Breast epithelium (tissue), 4 donors: ENCODE measurements at places on chromosomes 1 and 21. TPM values are rescaled to one million over a fixed set of nuclear protein-coding genes. Genes with fewer than 3 reads are reported as not detected.

The LAMC1 gene
- total RNA-seq: 679 TPM

DNA sequence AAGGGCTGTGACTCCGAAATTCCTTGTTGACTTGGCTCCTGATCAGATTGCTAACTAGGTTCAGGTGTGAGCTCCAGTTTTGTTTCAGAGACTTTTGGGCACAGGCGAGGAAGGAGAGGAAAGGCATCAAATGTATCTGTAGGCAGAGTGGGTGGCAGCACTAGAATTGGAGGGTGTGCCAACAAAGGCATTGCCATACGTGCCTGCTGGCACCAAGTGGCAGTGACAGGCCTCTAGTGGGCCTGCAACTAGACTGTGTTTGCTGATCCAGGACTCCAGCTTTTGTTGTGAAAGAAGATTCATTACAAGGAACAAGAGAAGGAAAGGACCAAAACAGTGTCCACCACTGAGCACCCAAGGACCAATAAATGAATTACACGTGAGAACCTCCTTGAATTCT, 79.5 kb downstream of the TM2D1 start:
- DNase-seq: no peak

DNA sequence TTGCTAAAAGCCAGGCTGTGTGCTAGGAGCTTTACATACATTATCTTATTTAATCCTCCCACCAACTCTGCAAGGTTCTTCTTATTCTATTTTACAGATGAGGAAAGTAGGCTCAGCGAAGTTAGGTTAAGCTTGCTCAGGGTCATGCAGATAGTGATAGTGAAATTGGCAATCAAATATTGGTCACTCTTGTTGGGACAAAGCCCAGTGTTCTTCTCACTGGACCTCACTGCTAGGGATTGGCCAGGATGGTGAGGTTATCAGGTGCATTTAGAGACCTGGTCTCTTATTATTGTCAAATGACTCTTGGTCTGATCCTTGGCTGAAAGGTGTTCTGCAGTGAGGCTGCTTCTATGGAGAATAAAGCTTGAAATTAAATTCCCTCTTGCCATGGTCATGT, 145.1 kb downstream of the CNIH3 start:
- DNase-seq: no peak

The RAB3B gene
- total RNA-seq: not detected

- no peak for DNase-seq
Observed at GRCh38 chr1:51643362-51643761, 26.5 kb downstream of the OSBPL9 start.

The CELSR2 gene
- 13.8 TPM for total RNA-seq

DNA sequence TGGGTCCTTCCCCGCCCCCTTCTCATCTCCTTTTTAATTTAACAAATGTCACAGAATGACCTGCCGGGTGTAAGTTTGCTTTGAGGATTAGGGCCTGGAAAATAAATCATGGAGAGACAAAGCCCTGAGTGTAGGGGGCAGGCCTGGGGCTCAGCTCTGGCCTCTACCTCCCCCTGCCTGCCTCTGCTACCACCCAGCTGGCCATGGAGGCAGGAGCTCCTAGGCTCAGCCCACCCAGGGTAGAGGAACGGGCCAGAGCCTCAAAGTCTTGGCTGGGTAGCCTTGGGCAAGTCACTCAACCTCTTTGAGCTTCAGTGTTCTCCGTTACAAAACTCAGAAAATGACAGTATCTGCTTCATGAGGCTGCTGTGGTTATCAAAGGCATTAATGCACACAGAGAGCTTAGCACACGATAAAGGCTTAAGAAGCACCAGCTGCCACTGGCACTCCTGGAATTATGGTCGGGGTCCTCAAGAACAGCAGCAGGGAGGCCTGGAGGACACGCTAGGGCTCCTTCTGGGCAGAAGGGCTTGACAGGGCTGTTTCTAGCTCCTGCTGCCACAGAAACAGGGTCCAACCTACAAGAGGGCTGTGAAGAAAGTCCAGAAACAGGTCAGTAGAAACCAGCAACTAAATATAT, 39.0 kb downstream of the LRP8 start:
- no peak for DNase-seq

DNA sequence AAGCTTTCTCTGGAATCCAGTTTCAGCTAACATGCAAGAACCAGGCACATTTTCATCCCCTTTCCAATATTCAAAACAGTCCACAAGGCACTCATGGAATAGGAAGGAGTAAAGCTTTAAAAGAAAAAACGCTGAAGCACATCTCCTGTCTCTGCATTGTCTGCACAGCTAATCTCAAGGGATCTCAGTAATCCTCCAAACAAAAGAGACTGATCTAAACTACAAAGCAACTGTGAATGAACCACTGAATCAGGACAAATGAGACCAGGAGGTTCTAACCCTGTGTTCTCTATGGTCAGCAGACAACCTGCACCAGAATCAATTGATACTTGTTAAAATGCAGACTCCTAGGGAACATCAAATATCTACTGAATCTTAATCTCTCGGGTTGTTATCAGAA, 399.0 kb downstream of the HHAT start:
- no peak for DNase-seq

The AQP10 gene
- total RNA-seq: not detected

GRCh38 chr1:215007880-215008279, 74.7 kb upstream of the KCNK2 start:
- DNase-seq: no peak

- no peak for DNase-seq
Observed at GRCh38 chr1:180489313-180489712, 13.1 kb downstream of the ACBD6 start.

The RABIF gene
- total RNA-seq: 4.8 TPM

DNA sequence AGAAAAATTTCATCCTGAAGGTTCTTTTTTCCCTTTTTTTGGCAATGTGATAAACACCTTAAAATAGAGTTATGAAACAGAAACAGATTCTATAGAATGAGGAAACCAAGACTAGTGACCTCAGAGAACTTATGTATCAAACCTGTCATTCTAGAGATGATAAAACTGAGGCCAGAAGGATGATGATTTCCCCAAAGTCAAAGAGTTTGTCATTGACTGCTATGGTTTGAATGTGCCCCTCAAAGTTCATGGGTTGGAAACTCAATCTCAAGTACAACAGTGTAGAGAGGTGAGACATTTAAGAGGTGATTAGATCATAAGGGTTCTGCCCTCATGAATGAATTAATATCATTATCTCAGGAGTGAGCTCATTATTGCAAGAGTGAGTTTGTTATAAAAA, 13.7 kb upstream of the BEND5 start:
- DNase-seq: no peak

The CELA2A gene
- total RNA-seq: not detected

GRCh38 chr1:61270761-61271411, 188.5 kb downstream of the NFIA start:
- DNase-seq: no peak

DNA sequence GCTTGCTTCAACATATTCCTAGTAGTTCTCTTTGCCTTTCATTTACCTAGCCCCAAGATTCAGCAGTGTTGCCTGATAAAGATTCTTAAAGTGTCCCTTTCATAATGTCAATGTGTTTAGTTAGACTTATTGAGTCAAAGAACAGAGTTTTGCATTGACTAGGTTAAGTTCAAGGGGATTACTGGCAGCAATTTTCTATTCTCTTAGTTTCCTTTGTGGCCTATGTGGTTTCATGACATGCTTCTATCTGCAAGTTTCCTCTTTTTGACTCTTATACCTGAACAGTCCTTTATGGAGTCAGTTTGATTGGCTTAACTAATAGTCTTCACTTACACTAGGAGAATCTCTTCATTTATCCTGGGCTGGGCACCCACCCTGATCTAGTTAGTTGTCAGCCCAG, 151.3 kb downstream of the ADGRL4 start:
- DNase-seq: no peak

GRCh38 chr1:61332196-61332753, 249.9 kb downstream of the NFIA start:
- no peak for DNase-seq

- DNase-seq: no peak
Observed at GRCh38 chr1:112686417-112686816, 12.0 kb downstream of the MOV10 start.

The RAB25 gene
- total RNA-seq: 68.6 TPM

The SAMD11 gene
- total RNA-seq: 0.16 TPM

The SV2A gene
- 0.32 TPM for total RNA-seq

The TNFRSF4 gene
- total RNA-seq: 1.6 TPM

GRCh38 chr1:229762891-229763290, 136.8 kb downstream of the URB2 start:
- no peak for DNase-seq

The RORC gene
- total RNA-seq: 7.8 TPM

GRCh38 chr1:227174164-227174563, 144.1 kb downstream of the CDC42BPA start:
- no peak for DNase-seq

The FHAD1 gene
- total RNA-seq: 2.3 TPM

- DNase-seq: peak; percentile 71
Observed at GRCh38 chr1:19010503-19010902, 54.0 kb upstream of the IFFO2 start.

The BGLAP gene
- 2.9 TPM for total RNA-seq

DNA sequence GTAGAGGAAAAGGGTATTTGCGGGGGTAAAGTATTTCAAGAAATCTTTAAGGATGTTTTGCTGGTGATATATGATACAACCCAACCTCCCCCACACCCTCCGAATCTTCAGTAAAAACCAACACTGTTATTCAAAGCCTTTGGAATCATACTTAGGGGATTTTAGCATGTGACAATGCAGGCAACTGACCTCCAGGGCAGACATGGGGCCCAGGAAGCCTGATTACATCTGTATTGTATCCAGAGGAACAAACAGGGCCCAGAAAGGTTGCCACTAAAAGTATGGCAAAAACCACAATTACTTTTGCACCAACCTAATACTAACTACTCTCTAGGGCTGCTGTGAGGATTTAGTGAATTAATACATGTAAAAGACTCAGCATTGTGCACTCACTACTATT, 43.9 kb upstream of the CNN3 start:
- no peak for DNase-seq

DNA sequence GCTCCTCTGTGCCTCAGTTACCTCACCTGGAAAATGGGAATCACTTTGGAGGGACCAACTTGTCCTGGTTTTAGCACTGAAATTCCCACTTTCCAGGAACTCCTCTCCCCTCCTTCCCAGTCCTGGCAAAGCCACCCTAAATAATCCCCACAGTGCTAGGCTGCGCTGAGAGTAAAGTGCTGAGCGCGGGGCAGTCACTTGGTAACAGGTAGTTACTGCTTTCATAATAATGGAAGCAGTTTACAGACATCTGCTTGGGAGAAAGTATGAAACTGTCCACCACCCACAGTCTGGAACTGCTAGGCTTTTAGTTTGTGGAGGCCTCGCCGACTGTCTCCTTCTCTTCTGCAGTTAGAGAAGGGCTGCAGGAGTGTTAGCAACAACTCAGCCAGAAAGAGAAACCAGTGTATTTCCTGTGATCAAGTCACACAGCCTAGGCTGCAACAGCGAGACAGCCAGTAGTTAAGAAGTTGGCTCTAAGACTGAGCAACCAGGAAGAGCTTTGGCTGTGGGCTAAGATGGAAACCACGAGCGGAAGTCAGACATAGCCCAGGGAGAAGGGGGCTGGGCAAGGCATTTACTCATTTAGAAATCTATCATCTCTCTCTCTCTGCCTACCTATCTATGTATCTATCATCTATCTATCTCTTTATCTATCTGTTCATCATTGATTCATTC, 30.8 kb upstream of the ABCG1 start:
- peak; percentile 48 for DNase-seq

The PLA2G5 gene
- 1.3 TPM for total RNA-seq

- no peak for DNase-seq
Observed at GRCh38 chr1:41580021-41580420, 95.5 kb upstream of the EDN2 start.

The ICOSLG gene
- 0.80 TPM for total RNA-seq

GRCh38 chr1:149978547-149979023, 31.9 kb downstream of the OTUD7B start:
- no peak for DNase-seq

The C4BPB gene
- 3.1 TPM for total RNA-seq

GRCh38 chr1:18746981-18747380, 112.5 kb downstream of the TAS1R2 start:
- DNase-seq: no peak

The CCDC30 gene
- total RNA-seq: 3.4 TPM
